ENCODE measurements at places on chromosomes 16 and 17.
A peak's percentile ranks its signal among the peaks of the same experiment; 100 is the strongest.

DNA sequence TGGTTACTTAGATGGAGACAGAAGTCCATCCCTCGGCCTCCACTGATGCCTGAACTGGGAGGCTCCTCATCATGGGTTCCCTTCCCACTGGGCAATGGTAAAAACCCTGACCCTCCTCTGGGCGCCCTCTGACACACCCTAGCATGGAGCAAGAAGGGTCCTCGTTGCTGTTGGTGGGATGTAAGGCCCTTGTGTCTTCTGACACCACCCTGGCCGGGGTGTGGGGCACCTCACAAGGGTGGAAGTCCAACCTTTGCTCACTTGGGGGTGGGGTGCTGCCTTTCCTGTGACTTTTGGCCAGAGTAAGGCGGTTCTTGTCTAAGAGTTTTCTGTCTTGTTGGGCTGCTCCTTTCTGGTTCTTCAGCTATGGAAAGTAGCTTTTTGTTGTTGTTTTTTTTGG lies 28.7 kb downstream of the MPRIP start:
- DNase-seq, result no peak

DNA sequence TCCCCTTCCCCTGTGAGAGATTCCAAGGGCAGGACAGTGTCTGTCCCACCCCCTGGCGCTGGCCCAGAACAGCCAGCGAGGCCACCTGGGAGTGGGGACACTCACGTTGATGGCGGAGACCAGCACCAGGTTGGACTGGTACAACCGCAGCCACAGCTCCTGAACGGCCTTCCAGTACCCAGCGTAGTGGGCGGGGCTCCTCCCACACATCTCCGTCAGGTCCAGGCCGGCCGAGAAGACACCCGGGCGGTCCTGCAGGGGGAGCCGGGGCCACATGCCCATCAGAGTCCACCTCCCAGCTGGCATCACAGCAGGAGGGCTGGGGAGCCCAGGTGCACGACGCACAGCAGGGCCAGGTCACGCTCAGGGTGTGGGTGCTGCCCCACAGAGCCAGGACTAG lies 7.1 kb downstream of the ECI1 start:
- DNase-seq, result no peak

- no peak for DNase-seq
Measured at GRCh38 chr16:86751076-86752030, 173.0 kb downstream of the FOXL1 start.

GRCh38 chr17:1563786-1564613 lies 1.4 kb upstream of the PITPNA start:
- DNase-seq, result no peak

GRCh38 chr17:42485680-42486079 lies 27.0 kb downstream of the ATP6V0A1 start:
- no peak for DNase-seq

DNA sequence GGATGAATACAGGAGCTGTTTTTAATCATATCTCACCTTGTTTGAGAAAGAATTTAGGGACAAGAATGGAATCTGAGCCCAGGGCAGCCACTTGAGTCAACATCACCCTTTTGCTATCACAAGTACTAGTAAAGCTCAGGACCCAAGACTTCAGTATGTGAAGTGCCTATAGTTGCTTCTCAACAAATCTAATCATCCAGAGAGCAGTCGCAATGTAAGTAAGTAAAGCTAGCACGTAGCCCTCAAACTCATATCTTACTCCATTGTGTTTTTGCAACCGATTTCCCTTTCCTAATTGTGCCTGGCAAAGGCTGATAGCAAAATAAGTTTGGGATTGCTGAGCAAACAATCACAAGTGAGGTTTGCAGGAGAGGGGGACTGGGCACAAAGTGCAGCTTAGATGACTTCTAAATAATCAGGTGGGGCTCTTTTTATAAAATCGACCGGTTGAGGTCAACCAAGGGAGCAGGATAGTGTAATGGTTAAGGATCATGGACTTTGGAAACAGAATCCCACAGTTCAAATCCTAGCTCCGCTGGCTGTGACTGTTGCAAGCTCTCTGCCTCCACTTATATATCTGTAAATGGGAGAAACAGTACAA lies 13.0 kb downstream of the TOB1 start:
- no peak for DNase-seq

DNA sequence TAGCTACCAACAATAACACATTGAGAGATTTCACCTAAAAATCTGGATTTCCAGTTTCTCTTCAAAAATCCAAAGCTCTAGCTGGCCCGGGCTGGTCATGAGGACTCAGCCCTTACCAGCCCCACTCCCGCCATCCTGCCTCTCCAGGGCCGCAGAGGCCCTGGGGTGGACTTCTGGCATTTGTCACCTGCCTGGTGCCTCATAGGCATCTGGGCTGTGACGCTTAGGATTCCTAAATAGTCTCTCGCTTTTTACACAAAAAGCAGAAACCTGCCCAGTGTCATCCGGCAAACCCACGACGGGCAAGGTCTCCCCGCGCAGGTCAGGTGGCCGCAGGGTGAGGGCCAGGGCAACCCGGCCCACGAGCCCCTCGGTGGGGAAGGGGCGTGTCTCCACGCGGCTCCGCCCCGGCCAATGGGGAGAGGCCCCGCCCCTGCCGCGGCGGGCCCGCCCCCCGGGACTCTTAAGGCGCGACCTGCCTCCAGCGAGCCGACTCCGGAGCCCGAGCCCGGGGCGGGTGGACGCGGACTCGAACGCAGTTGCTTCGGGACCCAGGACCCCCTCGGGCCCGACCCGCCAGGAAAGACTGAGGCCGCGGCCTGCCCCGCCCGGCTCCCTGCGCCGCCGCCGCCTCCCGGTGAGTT lies at the start of gene VASN:
Gene VASN (plus strand): TSS at position 492 of the 644 bp plus-strand sequence. CDS start 9,030 bp downstream, outside the sequence.
- DNase-seq, result peak; percentile 34

- no peak for DNase-seq
Measured at GRCh38 chr17:11332706-11333105, 91.7 kb downstream of the SHISA6 start.

- no peak for DNase-seq
Measured at GRCh38 chr16:46627746-46628145, 6.6 kb upstream of the SHCBP1 start.

- no peak for DNase-seq
Measured at GRCh38 chr16:31185339-31185738, 5.4 kb downstream of the FUS start.

DNA sequence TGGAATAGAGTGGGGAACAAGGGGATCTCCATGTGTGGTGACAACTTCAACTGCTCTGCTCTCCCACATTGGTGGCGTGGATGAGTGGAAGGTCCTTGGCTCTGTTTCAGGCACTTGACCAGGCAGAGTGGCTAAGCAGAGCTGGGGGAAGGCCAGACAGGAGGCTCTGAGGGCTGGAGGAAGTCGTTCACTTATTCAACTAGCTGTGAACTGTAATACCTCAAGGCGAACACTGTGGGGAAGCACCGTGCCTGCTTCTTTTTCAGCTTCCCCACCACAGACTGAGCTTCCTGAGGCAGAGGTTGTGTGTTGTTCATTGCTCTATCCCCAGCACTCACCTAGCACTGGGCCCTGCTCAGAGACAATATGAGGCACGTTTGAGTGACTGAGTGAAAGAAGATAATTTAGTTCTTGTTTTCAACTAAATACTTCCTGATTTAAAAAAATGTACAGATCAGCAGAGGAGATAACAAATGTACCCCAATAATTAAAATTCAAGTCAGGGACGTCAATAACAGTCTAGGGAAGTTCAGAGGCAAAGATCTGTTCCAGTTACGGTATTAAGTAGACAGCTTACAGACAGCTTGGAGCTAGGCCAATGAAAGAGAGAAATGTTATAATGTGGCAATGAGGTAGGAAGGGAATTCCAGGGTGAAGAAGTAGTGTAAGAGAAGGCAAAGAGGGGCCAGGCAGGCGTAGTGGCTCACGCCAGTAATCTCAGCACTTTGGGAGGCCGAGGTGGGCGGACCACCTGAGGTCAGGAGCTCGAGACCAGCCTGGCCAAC lies 34.7 kb downstream of the MYO18A start:
- peak; percentile 58 for DNase-seq

- no peak for DNase-seq
Measured at GRCh38 chr16:12132290-12132689, 155.8 kb downstream of the SNX29 start.

GRCh38 chr17:41793784-41794539 lies 7.5 kb upstream of the JUP start:
- DNase-seq, result no peak

DNA sequence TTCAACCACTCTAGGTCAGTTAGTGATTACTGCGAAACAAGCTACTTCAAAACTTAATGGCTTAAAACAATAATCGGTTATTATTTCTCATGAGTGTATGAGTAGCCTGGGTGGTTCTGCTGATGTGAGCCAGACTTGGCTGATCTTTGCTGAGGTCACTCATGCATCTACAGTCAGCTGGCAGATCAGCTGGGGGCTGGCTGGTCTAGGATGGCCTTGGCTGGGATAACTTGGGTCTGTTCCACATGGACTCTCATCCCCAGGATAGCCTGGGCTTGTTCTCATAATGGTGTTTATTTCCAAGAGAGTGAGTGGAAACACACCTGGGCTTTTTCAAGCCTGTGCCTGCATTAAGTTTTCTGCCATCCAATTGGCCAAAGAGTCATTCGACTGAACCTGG lies 13.0 kb downstream of the CCDC182 start:
- no peak for DNase-seq

- no peak for DNase-seq
Measured at GRCh38 chr17:45646288-45646988, 137.7 kb upstream of the CRHR1 start.

DNA sequence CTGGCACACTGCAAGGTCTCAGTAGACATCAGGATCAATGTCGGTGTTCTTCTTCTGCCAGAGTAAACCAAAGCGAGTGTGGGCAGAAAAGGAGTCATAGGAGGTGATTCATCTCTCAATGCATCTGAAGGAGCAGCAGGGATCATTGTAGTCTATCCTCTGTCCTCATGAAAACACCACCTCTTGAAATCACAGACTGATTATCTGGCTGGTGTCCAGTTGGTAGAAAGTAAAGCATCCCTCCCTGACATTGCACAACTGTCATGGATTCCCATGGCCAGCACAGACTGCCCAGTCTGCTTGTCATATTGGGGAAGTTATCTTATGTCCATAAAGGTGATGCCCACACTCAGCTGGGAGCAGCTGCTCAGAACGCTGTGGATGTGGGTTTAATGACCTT lies 74.1 kb downstream of the ABCC12 start:
- no peak for DNase-seq

DNA sequence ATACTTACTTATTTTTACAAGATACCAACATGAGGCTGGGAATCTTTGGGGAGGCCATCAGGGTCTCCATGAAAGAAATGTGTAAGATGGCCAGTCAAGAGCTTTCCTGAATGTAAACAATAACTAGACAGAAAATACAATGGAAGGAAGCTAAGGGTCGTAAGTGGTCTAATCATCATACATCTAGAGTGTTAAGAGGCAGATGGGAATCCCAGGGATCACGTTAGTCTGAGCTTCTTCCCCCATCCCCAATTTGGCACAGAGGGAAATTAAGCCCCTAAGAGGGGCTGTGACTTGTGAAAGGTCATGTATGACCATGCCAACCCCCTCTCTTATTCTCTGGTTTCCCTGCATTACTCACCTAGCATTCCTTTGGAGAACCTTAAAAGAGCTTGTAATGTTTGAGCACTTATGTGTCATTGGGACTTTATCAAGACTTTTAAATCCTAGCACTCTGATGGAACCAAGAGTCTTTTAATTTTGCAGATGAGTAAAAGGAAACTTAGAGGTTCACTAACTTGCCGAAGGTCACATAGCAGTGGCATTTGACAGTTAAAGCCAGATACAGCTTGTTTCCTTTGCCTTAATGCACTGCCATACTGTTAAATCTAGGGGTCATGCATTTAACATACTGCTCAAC lies 46.1 kb downstream of the DCUN1D3 start:
- DNase-seq, result no peak

DNA sequence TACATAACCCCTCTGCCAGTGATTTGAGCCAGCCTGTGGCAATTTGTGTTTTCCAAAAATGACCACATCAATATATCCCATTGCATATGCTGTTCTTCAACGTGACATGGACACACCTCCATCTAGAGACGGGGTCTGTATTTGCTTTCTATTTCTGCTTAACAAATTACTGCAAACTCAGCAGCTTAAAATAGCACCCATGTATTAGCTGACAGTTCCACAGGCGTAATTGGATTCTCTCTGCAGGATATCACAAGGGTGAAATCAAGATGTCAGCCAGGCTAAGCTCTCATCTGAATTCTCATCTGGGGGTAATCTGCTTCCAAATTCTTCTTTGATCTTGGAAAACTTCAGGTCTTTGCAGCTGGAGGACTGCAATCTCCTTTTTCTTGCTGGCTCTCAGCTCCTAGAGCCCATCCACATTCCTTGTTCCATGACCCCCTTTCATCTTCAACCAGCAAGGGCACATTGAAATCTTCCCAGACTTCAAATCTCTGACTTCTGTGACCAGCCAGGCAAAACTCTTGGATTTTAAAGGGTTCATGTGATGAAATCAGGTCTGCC lies 8.2 kb downstream of the KRT9 start:
- DNase-seq, result no peak

- DNase-seq, result no peak
Measured at GRCh38 chr16:16828913-16829398, 450.0 kb downstream of the NPIPA7 start.

DNA sequence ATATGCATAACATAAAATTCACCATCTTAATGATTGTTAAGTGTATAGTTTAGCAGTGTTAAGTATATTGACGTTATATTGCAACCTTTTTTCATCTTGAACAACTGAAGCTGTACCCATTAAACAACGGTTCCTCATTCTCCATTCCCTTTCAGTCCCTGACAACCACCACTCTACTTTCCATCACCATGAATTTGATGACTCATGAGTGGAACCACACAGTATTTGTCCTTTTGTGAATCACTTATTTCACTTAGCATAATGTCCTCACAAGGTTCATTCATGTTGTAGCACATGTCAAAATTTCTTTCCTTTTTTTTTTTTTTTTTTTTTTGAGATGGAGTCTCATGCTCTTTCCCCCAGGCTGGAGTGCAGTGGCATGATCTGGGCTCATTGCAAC lies 46.0 kb downstream of the HOXB1 start:
- DNase-seq, result no peak

DNA sequence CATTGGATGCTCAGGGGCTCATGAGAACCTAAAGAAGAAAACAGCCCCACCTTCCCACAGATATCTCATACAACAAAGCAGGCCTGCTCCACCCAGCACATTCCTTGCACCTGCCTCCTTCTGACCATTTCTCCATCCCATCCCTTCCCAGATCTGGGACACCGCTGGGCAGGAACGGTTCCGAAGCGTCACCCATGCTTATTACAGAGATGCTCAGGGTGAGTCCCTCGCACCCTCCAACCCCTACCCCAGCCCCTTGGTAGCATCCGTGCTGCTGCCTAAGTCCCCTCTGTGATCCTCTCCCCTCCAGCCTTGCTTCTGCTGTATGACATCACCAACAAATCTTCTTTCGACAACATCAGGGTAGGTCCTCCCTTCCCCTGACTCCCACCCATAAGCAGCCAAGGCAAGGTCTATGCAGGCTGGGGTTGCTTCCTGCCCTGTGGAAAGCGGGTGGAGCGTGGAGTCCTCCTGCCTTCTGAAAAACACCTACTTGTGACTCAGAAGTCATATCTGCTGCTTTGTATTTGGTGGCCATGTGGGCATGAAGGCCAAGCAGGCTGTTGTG lies 5.4 kb upstream of the NHERF1 start:
- no peak for DNase-seq

Data from stimulated activated CD8-positive, alpha-beta memory T cell treated with anti-CD3 and anti-CD28 coated beads, Interleukin-7, amount 100 ng/mL, for 4 hours (primary cell).